ENCODE measurements at places on chromosomes 4 and X.

- H3K27ac ChIP-seq = no peak overlapping the region
- no peak for DNase-seq
- H3K36me3 ChIP-seq = no peaks in the 10 kb centered on the region
- no peak overlapping the region for H3K4me3 ChIP-seq
- no peaks in the 10 kb centered on the region for H3K4me1 ChIP-seq
- H3K27me3 ChIP-seq = no peaks in the 10 kb centered on the region
These were observed 109.4 kb upstream of the CBLL2 start for GRCh38 chrX:22163326-22163725.

GRCh38 chrX:85243761-85244449 lies at the start of the genes SATL1 and ZNF711:
TSS of gene SATL1 (minus strand) at chrX:85243779. CDS start at chrX:85108968, 134,811 bp downstream.
TSS of gene ZNF711 (plus strand) at chrX:85243991. CDS start at chrX:85247573, 3,582 bp downstream.
- H3K4me1 ChIP-seq = no peaks in the 10 kb centered on the region
- H3K36me3 ChIP-seq = peaks cover 28% of the 10 kb centered on the region

- H3K27me3 ChIP-seq = no peaks in the 10 kb centered on the region
- no peak overlapping the region for H3K4me3 ChIP-seq
- peaks cover 5% of the 10 kb centered on the region for H3K4me1 ChIP-seq
- H3K36me3 ChIP-seq = peaks cover 4% of the 10 kb centered on the region
- DNase-seq = no peak
These were observed 177.7 kb downstream of the ZNF674 start for GRCh38 chrX:46367491-46367890.

DNA sequence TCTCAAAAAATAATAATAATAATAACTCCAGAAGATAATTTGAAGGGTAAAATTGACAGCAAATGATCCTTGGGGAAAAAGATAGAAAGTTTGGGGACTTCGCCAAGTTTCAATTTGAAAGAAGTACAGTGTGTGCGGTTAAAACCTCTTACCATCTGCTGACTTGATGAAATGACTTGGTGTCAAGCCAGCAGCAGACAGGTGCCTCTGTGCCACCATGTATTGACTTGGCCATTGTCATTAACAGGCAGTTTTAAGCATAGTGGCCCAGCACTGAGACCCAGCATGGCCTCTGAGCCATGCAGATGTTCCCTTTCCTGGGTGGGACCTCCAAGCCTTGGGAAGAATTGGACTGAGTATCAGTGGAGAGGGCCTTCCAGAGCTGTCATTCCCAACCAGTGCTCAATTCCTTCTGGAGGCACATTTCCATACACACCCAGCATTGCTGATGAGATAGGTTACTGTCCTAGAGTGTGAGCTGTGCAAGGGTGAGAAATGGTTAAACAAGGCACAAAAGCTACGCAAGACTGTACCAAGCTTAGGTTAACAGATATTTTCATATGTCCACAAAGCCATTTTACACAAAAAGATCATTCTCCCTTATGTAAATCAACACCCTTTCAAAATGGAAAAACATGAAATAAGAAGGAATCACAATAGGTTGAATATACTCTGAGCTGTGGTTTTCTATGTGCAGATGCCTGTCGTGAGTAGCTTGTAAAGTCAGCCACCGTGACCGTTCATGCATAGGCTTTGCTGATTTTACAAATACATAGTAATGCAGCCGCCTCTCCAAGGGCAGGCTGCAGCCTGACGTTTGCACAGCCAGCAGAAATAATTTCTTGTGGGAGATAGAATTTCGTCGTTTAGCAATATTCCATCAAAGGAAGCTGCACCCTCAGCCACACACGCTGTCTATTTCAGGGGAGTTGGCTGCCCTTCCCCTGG lies 59.4 kb upstream of the FBXW7 start:
- H3K4me1 ChIP-seq = no peaks in the 10 kb centered on the region
- H3K27ac ChIP-seq = no peak overlapping the region
- H3K36me3 ChIP-seq = no peaks in the 10 kb centered on the region
- DNase-seq = no peak
- H3K27me3 ChIP-seq = no peaks in the 10 kb centered on the region

DNA sequence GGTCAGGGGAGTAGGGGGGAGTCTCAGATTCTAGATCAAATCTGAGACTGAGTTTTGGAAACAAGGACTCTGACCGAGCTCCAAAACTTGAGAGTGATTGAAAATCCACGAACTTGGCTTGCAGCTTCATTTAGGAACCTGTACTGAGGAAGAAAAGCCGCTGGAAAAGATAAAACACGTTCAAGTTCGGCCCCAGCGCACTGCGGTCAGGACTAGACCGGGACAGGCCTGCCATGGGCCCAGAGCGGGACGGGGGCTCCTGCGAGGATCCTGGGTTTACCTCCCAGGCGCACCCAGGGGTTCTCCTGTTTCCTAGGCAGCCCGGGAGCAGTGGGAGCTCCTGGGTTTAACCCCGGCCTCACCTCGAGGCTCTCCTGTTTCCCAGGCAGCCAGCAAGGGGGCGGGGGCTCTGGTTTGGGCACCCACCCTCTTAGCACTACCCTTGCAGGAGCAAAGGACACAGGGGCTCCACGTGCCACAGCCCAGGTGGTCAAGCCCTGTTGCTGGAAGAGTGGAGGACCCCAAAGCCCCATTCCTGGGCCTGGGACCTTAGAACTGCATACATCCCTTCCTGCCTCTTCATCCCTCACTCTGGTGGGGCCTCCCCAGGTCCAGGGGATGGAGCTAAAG lies 74.5 kb downstream of the ABLIM2 start:
- H3K36me3 ChIP-seq = no peaks in the 10 kb centered on the region
- H3K27me3 ChIP-seq = no peaks in the 10 kb centered on the region
- peaks cover 2% of the 10 kb centered on the region for H3K4me1 ChIP-seq

DNA sequence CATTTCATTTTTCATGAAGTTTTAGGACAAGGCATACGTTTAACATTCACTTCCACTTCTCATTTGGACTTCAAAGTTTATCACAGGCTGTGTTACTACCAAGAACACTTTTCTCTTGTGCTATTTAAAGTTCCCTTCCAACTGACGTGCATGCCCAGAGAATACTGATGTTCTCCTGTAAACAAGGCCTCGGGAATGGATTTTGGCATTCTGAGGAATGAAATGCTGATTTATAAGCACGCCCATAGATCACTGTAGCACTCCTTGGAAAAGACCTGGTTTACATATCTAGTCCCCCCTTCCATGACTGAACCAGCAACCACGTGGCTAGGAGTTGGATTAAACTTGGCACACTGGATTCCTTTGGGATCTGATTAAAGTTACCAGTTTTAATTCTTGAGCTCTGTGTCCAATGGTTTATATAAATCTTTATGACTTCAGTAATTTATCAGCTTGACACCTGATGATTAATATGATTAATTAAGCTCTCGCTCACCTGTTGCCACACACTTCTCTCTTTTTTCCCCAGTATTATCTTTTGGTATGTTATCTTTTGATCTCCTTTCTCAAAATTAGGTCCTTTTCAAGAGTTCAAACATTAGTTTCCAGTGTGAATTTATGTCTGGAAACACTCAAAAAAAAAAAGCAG lies 122.4 kb upstream of the HAND2 start:
- no peak for DNase-seq
- H3K4me1 ChIP-seq = no peaks in the 10 kb centered on the region
- H3K27ac ChIP-seq = no peak overlapping the region

GRCh38 chr4:16692524-16692923 lies 205.9 kb downstream of the LDB2 start:
- H3K4me1 ChIP-seq = peaks cover 25% of the 10 kb centered on the region
- H3K27me3 ChIP-seq = no peaks in the 10 kb centered on the region
- DNase-seq = no peak
- H3K27ac ChIP-seq = no peak overlapping the region
- no peak overlapping the region for H3K4me3 ChIP-seq

GRCh38 chr4:102627831-102628523 lies 126.8 kb downstream of the NFKB1 start:
- H3K27me3 ChIP-seq = no peaks in the 10 kb centered on the region
- no peak overlapping the region for H3K27ac ChIP-seq
- DNase-seq = no peak
- no peaks in the 10 kb centered on the region for H3K4me1 ChIP-seq

- peaks cover 21% of the 10 kb centered on the region for H3K36me3 ChIP-seq
- H3K4me3 ChIP-seq = no peak overlapping the region
- DNase-seq = no peak
- no peaks in the 10 kb centered on the region for H3K27me3 ChIP-seq
These were observed 114.9 kb downstream of the ZNF827 start for GRCh38 chr4:145823743-145824142.

- no peak overlapping the region for H3K4me3 ChIP-seq
- H3K36me3 ChIP-seq = no peaks in the 10 kb centered on the region
- no peaks in the 10 kb centered on the region for H3K27me3 ChIP-seq
- DNase-seq = no peak
- no peak overlapping the region for H3K27ac ChIP-seq
- no peaks in the 10 kb centered on the region for H3K4me1 ChIP-seq
These were observed 322.0 kb downstream of the FSTL5 start for GRCh38 chr4:161841759-161842158.

DNA sequence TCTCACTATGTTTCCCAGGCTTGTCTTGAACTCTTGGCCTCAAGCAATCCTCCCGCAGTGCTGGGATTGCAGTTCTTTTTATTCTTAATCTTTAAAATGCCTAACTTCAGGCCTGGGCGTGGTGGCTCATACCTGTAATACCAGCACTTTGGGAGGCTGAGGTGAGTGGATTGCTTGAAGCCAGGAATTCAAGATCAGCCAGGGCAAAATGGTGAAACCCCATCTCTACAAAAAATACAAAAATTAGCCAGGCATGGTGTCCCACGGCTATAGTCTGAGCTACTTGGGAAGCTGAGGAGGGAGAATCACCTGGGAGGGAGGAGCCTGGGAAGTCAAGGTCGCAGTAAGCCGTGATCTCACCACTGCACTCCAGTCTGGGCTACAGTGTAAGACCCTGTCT lies 45.9 kb downstream of the PLS3 start:
- H3K27me3 ChIP-seq = no peaks in the 10 kb centered on the region
- DNase-seq = peak; percentile 35
- no peak overlapping the region for H3K27ac ChIP-seq
- H3K36me3 ChIP-seq = no peaks in the 10 kb centered on the region
- H3K4me3 ChIP-seq = no peak overlapping the region

GRCh38 chr4:39169426-39169825 lies 12.9 kb upstream of the WDR19 start:
- no peaks in the 10 kb centered on the region for H3K27me3 ChIP-seq
- no peak overlapping the region for H3K27ac ChIP-seq
- no peaks in the 10 kb centered on the region for H3K4me1 ChIP-seq
- no peaks in the 10 kb centered on the region for H3K36me3 ChIP-seq
- H3K4me3 ChIP-seq = no peak overlapping the region
- no peak for DNase-seq

DNA sequence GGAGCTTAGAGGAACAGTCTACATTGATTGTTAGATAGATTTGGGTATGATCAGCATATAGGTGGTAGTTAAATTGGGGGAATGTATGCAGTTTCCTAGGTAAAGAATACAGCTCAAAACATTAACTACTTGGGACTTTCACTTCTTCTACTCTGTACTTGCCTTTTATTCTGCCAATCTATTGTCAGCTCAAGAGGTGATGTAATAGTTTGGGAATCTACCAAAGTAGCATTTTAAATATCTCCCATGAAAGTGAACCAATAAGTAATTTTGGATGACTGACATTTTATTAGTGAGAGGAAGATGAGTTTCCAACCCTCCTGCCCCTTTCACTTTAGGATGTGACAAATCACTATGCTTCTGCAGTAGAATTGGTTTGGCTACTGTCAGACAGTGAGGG lies 43.4 kb downstream of the NUDT6 start:
- no peaks in the 10 kb centered on the region for H3K4me1 ChIP-seq
- no peak for DNase-seq
- no peak overlapping the region for H3K27ac ChIP-seq
- H3K27me3 ChIP-seq = no peaks in the 10 kb centered on the region
- peaks cover 71% of the 10 kb centered on the region for H3K36me3 ChIP-seq
- no peak overlapping the region for H3K4me3 ChIP-seq

- no peak overlapping the region for H3K27ac ChIP-seq
- H3K4me3 ChIP-seq = no peak overlapping the region
- no peaks in the 10 kb centered on the region for H3K36me3 ChIP-seq
- H3K4me1 ChIP-seq = peaks cover 7% of the 10 kb centered on the region
- no peak for DNase-seq
- H3K27me3 ChIP-seq = no peaks in the 10 kb centered on the region
These were observed 1442.8 kb upstream of the IGFBP7 start for GRCh38 chr4:58553031-58553430.
